Endodermal cell (in vitro differentiated cells): ENCODE measurements at places on chromosomes 3 and 15. TPM values are rescaled to one million over a fixed set of nuclear protein-coding genes. Genes with fewer than 3 reads are reported as not detected.

- no peak for DNase-seq
Measured at GRCh38 chr3:195762611-195763010, 41.8 kb downstream of the MUC20 start.

DNA sequence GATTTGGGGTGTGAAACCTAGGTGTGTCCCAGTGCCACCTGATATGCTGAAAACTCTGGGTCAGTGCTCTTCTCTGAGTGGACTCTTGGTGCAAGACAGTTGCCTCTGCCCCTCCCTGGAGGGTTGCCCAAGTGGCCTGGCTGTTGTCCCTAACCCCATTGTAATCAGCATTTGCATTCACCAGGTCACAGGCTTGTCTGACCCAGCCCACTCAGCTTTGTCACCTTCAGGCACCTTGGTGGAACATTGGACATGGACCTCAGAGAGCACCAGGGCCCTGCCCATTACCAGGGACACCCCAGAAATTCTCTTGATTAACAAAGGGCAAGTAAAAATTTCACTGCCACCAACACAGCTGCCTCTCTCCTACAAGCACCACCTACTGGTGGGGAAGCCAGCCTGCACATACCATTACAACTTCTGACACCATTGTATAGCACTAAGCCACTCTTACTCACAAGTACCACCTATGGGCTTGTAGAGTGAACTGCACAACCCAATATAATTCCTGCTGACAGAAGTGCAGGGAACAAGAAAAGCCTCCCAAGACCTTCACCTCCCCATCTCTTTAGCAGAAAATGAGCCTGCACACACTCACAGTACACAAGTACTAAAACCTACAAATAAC is 324.6 kb downstream of the EPHA6 start:
- peak; percentile 61 for DNase-seq

DNA sequence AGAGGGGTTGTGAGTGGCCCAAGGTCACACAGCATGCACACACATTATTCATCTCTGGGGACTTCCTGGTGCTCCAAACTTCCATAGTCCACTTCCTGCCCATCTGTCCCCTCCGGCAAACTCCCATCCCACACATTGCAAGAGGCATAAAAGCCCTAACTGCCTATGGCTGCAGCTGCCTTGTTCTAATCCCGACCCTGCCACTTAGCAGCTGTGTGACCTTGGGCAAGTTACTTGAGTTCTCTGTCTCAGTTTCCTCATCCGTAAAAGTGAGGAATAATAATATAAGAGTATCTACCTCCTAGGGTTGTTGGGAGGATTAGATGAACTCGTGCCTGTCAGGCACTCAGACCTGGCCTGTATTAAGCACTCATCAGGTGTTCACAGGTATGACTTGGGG is 84.2 kb downstream of the SMAD6 start:
- DNase-seq: no peak

DNA sequence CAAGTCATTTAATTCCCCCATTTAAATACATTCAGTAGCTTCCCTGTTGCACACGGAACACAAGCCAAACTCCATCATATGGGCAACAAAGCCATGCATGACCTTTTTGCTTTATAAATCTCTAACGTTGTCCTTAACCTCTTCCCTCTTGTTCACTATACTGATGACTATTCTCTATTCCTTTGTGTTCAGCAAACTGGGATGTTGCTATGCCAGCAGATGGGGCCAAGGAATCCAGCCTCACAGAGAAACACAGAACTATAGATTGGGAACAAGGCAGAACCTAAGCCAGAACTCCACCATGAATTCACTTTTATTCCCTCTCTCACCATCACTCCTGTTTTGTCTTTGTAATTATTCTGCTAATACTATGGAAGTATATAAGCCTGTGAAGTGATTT is 398.4 kb downstream of the TUSC7 start:
- DNase-seq: no peak

- DNase-seq: no peak
Measured at GRCh38 chr15:31401282-31401681, 74.6 kb downstream of the KLF13 start.

DNA sequence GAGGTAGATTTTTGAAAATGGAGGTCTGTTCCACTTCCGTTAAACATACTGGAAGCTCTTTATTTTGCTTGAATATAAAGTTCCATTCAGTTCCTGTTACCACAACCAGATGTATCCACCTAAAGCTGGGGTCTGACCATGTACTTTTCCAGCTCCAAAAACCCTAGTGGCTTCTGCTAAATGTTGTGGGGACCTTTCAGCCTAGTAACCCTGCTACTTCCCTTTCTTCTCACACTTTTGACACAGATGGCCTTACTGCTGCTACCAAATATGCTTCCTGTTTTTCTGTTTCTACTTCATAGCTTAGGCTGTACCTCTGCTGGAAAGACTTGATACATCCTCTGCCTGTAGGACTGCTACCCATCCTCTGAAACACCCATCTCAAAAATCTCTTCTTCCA is 87.8 kb downstream of the COL6A6 start:
- DNase-seq: no peak

DNA sequence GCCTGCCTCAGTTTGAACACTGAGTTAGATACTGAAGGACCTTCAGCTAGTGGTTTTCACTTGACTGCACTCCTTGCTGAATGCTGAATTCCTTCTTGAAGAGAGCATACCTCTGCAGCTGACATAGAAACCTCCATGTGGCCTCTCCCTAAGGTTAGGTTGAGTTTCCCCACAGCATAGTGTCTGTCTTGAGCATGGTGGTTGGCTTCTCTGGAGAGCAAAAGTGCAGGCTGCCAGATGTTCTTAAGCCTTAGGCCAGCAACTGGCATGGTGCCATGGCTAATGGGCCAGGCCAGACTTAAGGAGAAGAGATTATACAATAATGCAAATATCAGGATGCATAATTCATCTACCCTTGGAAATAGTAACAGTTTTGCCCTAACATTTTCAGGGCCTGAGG is 545.6 kb upstream of the ZNF385D start:
- no peak for DNase-seq

GRCh38 chr15:73867426-73867825 is 5.9 kb upstream of the TBC1D21 start:
- DNase-seq: peak; percentile 21

GRCh38 chr3:165854696-165855095 is 17.5 kb upstream of the BCHE start:
- DNase-seq: no peak

DNA sequence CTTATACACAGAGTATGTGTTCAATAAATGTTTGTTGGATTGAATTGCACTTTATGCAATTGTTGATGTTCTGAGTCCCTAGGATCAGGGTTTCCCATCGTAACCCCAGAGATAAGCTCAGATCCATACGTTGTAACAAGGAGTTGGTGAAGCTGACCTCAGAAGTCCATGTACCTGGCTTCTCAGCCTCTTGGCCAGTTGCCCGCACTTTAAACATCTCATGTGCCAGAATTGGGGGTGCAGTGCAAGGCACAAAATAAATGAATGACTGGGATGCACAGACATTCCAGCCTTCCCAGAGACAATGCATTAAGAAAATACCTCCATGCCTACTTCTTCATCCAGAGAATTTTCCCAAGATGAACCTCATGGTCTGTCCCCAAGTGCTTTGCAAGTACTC is 142.9 kb upstream of the IL12A start:
- DNase-seq: no peak

DNA sequence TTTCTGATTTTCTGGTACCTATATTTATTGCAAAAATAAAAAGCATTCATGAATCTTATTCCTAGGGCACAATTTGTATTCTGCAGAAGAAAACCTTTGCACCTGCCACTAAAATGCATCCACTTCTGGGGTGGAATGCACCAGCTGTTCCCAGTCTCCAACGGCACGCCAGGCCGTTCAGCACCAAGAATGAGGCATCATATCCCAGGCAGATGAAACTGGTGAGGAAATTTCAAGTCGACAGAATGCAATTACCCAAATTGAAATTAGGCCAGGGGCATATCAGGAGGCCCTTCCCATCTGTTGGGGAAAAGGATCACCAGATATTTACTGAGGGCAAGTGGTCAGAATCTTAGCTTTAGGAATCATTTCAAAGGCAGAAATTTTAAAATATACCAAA is 13.6 kb upstream of the RBMS3 start:
- DNase-seq: no peak

- no peak for DNase-seq
Measured at GRCh38 chr3:105254154-105254553, 112.6 kb upstream of the ALCAM start.

The NPAP1 gene
- total RNA-seq: 0.14 and 0.29 TPM in 2 replicates

The CKMT1B gene
- total RNA-seq: 4.0 and 4.7 TPM in 2 replicates

The FOXB1 gene
- 0.73 and 1.7 TPM in 2 replicates for total RNA-seq

The KLF15 gene
- total RNA-seq: 4.8 to 32.9 TPM (median 31.1 TPM) in 3 replicates

The GABRR3 gene
- not detected in 3 replicates for total RNA-seq

The RAB11A gene
- 295 to 304 TPM (median 300 TPM) in 3 replicates for total RNA-seq

The AGBL1 gene
- total RNA-seq: 0.11 TPM in 1 of 3 replicates, not detected in the others

The RAB6B gene
- 2.2 to 22.7 TPM (median 3.3 TPM) in 3 replicates for total RNA-seq

The GREM1 gene
- total RNA-seq: 0.12 to 0.62 TPM (median 0.61 TPM) in 3 replicates

The TMEM108 gene
- total RNA-seq: 7.9 to 8.8 TPM (median 7.9 TPM) in 3 replicates
